Mononuclear cell (primary cell): ENCODE measurements at places on chromosomes 6 and 20. TPM values are rescaled to one million over a fixed set of nuclear protein-coding genes. Genes with fewer than 3 reads are reported as not detected.

Gene PHACTR1
- total RNA-seq, result 81.6 TPM

Gene TPD52L1
- 0.31 TPM for total RNA-seq

Gene KCNG1
- total RNA-seq, result 2.3 TPM

Gene USP49
- total RNA-seq, result 3.5 TPM

Gene GINS1
- total RNA-seq, result 0.21 TPM

Gene GHRH
- total RNA-seq, result not detected

Gene CNR1
- total RNA-seq, result 0.42 TPM

Gene MCHR2
- total RNA-seq, result not detected
